GM23338 (cell line): ENCODE measurements at places on chromosomes 7 and 10. TPM values are rescaled to one million over a fixed set of nuclear protein-coding genes. Genes with fewer than 3 reads are reported as not detected.

- H3K36me3 ChIP-seq, result no peaks in the 10 kb centered on the region
- no peaks in the 10 kb centered on the region for H3K4me1 ChIP-seq
- H3K27ac ChIP-seq, result no peak overlapping the region
- no peak overlapping the region for H3K4me3 ChIP-seq
These were observed 272.9 kb upstream of the ZWINT start for GRCh38 chr10:56633876-56634452.

DNA sequence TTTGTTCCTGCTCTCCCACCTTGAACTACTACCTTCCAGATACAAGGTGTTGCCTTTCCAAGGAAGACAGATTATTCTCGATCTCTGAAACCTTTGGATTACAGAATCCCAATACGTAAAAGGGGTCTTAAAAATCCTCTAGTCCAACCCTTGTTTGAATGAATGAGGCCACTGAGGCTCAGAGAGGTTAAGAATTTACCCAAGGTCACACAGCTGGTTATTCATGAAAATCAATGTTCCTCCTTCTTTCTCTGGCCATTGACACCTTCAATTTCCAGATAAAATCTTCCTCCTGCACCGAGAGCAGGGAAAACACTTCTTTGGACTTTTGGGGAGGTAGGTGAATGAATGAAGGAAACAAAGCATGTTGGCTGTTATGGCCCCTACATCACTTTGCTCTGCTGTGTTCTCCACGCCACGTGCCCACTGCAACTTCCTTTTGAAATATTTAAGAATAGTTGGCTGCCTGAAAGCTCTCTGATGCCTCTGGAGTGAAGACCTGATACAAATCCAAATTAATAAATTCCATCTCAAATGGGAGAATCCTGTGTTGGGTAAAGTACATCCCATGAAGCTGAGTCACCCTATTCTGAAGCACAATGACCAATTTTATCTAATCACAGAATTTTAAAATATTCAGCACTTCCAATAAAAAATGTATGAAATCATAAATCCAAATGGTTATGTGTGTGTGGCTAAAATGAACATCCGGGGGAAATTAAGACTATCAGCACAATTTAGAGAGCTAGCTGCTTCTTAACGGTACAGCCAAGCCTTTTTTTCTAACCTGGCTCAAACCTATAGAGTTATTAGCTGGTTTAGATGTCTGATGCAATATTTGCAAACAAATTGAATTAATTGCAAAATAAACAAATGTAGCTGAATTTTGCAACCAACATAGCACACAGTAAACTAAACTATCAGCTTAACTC lies 7.3 kb downstream of the SVIL start:
- no peaks in the 10 kb centered on the region for H3K36me3 ChIP-seq
- H3K4me1 ChIP-seq, result 0 out of 2 replicates have a peak, but pooled peaks cover 5% of the 10 kb centered on the region
- no peak for DNase-seq
- H3K4me3 ChIP-seq, result no peak overlapping the region
- H3K27ac ChIP-seq, result no peak overlapping the region

ACTR3C gene
- total RNA-seq, result 1.5 and 5.8 TPM in 2 replicates

CRPPA gene
- 0.45 and 1.0 TPM in 2 replicates for total RNA-seq

PLEKHS1 gene
- total RNA-seq, result not detected in 2 replicates
